ENCODE measurements at places on chromosomes 6 and 20.

DNA sequence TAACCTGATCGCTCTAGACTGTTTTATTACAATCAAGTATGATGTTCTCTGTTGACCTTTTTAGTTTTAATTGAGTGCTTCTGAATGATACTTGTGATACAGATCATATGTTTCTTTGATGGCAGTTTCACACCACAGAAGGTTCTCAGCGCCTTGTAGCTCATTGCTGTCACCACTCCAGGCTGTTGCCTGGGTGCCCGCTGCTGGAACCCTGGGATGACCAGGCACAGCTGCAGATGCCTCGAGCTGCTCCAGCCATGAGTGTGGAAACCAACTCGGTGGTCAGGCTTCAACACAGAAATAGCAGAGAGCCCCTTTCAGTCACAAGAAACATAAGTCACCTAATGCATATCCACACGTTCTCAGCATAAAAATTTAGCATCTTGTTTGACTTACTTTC lies 112.7 kb downstream of the RPP40 start:
- DNase-seq: no peak

GRCh38 chr6:169005166-169005565 lies 248.5 kb downstream of the THBS2 start:
- DNase-seq: no peak

DNA sequence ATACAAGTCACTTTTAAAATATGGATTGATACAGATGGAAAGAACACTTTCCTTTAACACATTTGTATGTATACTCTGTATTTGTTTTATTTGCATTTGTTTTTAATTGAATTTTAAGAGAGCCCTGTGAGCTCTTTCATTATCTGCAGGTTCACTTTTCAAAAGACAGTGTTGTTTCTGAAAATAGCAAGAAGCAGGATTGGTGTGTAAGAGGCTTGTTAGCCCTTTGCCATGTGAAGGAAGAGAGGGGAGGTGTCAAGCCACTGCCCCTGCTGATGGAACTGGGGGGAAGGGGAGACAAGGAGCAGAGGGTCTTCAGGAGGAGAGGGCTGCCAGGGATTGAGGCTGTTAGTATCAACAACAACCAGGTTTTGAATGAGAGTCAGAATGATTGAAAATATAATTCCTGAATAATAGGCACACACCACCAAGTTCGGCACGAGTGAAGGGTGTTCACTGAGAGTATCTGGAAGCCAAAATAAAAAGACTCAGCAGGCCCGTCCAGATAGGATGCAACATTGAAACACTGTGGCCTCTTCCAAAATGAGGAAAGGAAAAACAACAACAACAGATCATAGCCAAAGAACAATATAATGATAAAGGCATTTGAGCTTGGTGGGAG lies 12.6 kb upstream of the PBOV1 start:
- DNase-seq: no peak

- peak; percentile 12 for DNase-seq
These were observed 9.9 kb upstream of the PCIF1 start for GRCh38 chr20:45924391-45925261.

- DNase-seq: no peak
These were observed 20.5 kb upstream of the TBC1D32 start for GRCh38 chr6:121354764-121355163.

- no peak for DNase-seq
These were observed 91.2 kb upstream of the TINAG start for GRCh38 chr6:54217018-54217417.

- peak; percentile 90 for DNase-seq
These were observed at the start of gene HSD17B8 for GRCh38 chr6:33204415-33205190. HSD17B8 (plus strand) TSS chr6:33204655; CDS start chr6:33204669, 14 bp downstream.

DNA sequence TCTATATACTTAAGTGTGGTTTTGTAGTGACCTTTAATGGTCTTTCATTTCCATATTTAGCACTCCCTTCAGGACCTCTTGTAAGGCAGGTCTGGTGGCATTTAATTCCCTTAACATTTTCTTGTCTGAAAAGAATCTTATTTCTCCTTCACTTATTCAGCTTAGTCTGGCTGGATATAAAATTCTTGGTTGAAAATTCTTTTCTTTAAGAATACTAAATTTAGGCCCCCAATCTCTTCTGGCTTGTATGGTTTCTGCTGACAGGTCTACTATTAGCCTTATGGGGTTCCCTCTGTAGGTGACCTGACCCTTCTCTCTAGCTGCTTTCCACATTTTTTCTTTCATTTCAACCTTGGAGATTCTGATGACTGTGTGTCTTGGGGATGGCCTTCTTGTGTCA lies 236.9 kb downstream of the THBS2 start:
- no peak for DNase-seq

- no peak for DNase-seq
These were observed 99.3 kb downstream of the B3GAT2 start for GRCh38 chr6:70857387-70858077.

DNA sequence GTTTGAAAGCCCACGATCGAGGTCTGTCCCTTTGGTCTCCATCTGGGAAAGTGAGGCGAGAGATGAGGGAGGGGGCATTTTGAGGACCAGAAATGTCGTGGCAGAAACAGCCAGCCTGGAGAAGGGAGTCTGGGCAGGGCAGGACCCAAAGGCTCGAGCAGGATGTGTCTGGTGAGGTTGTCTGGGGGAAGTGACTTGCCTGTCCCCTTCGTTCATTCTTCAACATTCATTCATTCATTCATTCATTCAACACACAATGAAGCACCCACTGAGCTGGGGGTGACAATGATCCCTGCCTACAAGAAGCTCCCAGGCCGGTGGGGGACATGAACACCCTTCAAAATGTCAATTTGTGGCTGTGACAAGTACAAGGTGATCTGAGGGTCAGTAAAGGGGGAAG lies 80.5 kb downstream of the CEBPB start:
- no peak for DNase-seq

DNA sequence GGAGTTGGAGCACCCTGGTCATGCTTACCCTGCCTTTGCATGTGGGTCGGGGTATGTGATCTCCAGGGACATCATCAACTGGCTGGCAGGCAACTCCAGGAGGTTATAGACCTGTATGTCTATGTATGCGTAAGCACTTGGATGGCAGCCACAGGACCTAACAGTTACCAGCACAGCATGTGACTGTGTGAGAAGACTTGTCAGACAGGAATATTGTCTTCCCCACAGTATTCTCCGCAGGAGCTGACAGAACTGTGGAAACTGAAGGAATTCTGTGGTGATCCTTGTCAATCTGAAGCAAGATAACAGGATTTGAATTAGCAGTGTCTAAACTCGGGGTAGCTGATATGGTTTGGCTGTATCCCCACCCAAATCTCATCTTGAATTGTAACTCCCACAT lies 59.2 kb downstream of the TMEM244 start:
- DNase-seq: no peak

GRCh38 chr6:155837474-155837873 lies 381.8 kb upstream of the NOX3 start:
- DNase-seq: no peak

GRCh38 chr6:89372506-89372901 lies 20.0 kb upstream of the UBE2J1 start:
- DNase-seq: no peak

DNA sequence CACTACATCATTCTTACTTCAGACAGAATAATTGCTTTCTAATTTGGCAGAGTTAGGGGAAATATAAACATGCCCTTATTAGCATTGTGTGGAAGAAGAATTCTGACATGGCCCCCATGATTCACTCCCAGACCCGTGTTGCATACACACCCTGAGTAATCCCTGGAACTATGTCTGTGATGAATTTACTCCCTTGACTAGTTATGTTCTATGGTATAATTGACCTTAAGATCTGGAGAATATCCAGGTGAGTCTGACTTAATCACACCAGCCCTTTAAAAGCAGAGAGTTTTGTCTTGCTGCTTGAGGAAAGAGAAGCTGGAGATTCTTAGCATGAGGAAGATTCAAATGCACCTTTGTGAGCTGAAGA lies 262.9 kb downstream of the SOX4 start:
- no peak for DNase-seq

DNA sequence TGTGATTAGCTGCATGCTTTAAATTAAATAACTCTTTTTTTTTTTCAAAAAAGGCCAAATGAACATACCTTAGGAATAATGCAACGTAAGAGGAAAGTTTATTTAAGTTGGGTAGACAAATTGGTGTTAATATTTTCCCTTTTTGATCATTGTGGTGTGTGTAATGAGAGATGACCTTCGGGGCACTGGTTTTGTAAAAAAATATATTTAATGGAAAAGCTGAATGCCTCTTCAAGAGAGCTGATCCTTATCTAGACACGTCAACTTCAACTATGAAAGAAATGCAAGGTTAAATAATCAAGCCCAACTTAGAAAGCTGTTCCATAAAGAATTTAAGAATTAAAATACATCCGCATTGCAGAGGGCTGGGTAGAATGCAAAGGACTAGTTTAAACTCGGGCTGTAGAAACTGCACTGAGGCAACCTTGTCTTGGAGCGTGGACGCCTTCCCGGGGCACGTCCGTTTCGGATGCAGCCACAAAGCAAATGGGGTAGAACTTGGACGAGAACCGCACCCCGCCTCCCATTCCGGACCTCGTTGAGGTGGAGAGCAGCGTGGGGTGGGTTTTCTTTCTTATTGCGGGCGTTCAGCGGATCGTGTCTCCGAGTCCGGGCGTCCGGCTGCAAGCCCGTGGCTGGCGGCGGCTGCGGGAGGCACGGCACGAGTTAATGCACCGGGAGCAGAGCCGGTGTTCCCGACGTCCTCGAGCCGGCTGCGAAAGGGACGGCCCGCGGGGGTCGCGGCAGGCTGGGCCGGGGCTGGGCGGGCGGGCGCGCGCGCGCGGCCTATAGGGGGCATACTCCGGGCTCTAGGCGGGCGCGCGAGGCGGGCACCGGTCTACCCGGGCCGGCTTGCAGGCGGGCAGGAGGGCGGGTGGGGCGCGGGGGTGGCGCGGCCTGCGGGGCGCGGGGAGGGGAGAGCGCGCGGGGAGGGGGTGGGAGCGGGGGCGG lies 1.9 kb downstream of the JARID2 start:
- peak; percentile 59 for DNase-seq

DNA sequence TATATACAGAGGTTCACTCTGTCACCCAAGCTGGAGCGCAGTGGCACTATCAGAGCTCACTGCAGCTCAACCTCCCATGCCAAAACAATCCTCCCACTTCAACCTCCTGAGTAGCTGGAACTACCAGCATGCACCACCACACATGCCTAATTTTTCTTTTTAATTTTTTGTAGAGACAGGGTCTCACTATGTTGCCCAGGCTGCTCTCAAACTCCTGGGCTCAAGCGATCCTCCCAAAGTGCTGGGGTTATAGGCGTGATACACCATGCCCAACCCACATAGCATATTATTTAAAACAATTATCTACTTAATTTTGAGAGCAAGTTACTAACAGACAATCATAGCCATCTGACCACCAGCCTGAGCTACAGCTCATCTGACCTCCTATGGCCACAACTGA lies 459.9 kb upstream of the JARID2 start:
- no peak for DNase-seq

DNA sequence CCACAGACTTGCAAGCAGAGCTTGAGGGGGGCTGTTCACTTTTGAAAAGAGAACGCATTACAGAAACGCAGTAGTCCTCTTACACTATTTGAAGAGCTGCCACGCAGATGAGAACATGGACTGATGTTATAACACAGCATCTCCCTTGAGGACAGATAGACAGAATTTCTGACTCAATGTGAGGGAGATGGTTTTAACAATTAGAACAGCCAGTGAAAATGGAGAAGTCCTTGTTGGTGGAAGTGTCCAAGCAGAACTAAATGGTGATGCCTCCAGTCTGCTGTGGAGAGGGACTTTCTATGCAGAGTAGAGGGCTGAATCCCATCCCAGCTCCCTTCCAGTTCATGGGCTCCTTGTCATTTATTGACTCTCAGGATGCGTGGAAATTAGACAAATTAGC lies 100.0 kb downstream of the RREB1 start:
- no peak for DNase-seq

- DNase-seq: no peak
These were observed 296.8 kb upstream of the TSHZ2 start for GRCh38 chr20:52675375-52675774.

GRCh38 chr20:62721511-62722370 lies 13.1 kb downstream of the NTSR1 start:
- DNase-seq: no peak

GRCh38 chr6:159390381-159390780 lies 221.2 kb downstream of the FNDC1 start:
- no peak for DNase-seq

- DNase-seq: peak; percentile 33
These were observed 10.6 kb upstream of the FAM8A1 start for GRCh38 chr6:17589406-17590096.

DNA sequence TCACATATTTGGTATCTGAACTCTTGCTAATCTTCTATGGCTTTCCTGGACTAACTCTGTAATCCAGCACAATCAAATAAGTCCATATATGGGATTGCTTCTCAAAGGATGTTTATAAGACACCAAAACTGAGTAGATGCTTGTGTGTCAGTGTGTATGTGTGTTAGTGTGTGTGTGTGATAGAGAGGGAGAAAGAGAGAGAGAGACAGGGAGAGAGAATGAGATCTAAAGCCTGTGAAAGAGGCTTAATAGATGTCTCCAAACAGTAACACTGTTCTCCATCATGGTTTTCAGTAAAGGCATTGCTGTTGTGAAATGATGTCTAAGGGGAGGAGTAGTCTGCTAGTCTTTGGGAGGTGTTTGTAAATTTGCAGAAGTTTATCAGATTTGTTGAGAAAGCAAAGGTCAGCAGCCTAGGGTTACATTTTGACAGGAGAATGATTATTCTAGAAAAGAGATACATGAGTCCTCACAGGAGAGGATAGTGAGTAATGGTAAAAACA lies 73.9 kb upstream of the MLIP start:
- no peak for DNase-seq

- DNase-seq: peak; percentile 57
These were observed 402 bp downstream of the ZBTB12 start for GRCh38 chr6:31901415-31901952.

- no peak for DNase-seq
These were observed 31.3 kb downstream of the KCNK15 start for GRCh38 chr20:44776980-44777379.

GRCh38 chr20:25496165-25496967 lies 88.9 kb downstream of the GINS1 start:
- DNase-seq: no peak

GRCh38 chr20:5072756-5073659 lies 46.8 kb downstream of the PCNA start:
- no peak for DNase-seq
